Stimulated activated CD8-positive, alpha-beta memory T cell treated with anti-CD3 and anti-CD28 coated beads, Interleukin-7, amount 100 ng/mL, for 48 hours (primary cell): ENCODE measurements at places on chromosomes 4 and X.

DNA sequence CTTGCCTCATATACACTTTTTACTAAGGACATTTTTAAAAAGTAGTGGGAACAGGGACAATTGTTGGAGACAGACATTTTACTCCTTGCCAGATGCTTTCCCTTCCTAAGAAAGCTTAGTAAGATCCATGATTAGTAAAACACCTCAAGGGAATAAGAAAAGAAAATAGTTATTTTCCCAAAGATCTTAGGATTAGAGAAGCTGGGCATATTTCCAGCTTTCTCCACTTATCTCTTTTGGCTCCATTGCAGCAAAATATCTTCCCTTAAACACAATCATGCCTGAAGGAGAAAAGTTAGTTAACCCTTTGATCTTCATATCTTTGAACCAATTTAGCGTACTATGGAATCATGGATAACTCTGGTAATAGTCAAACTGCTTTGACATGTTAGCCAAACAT, 257.9 kb downstream of the PCDH18 start:
- DNase-seq, result no peak

GRCh38 chrX:136260776-136261175, 9.6 kb upstream of the MAP7D3 start:
- DNase-seq, result no peak

- no peak for DNase-seq
Observed at GRCh38 chr4:94507708-94508107, 56.0 kb downstream of the PDLIM5 start.

GRCh38 chr4:176479767-176480166, 160.0 kb downstream of the SPCS3 start:
- no peak for DNase-seq

GRCh38 chr4:143693856-143694255, 6.6 kb downstream of the FREM3 start:
- DNase-seq, result no peak

DNA sequence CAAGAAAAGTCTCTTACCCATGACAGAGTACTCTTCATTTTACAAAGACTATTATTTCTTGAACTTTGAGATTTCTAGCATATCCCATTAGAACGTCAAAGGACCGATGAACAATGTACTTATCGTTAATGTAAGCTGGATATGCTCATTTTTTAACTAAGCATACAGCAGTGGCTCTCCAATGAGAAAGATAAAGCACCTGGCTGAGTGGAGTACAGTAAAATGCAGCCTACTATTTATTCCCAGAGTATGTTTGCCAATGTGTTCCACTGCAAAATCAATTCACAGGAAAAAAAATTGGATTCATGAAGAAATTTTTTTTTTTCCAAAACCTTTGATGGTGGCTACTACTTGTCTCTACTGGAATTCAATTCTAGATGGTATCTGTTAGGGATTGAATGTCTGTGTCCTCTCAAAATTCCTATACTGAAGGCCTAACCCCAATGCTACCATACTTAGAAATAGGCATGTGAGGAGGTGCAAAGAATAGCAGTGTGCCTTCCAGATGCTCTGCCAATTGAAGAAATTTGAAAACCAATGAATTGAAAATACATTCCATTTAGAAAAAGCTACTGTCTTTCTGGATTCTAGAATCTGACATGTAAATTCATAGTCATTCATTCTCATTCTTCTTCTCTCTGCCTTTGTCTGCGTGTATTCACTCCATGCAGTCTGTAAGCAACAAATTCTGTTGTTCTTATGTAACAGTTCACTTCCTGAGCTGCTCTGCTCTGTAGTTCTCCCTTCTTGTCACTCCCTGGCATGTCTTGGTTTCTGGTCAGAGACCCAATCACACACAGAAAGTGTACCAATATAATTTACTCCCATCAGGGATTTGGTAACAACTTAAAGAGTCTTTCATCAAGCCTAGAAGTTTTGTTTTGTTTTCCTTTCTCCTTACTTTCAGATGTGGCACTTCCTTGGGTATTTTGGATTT, 61.4 kb downstream of the PAPSS1 start:
- no peak for DNase-seq

DNA sequence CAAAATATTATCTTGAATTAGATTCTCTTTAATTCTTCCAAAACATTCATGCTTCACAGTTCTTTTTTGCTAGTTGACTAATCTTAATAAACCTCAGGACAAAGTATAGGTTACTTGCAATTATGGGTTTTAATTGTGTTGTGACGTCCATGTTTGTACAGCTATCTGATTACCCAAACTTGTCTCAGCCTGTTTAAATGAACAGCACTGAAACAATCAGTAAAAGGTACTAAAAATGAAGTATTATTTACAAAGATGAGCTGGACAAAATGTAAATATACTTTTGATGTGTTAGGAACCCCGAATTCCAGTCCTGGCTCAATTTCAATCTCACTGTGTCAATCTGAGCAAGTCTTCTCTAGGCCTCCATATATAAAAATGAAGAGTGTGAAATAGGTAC, 57.4 kb upstream of the SLC6A14 start:
- DNase-seq, result no peak

DNA sequence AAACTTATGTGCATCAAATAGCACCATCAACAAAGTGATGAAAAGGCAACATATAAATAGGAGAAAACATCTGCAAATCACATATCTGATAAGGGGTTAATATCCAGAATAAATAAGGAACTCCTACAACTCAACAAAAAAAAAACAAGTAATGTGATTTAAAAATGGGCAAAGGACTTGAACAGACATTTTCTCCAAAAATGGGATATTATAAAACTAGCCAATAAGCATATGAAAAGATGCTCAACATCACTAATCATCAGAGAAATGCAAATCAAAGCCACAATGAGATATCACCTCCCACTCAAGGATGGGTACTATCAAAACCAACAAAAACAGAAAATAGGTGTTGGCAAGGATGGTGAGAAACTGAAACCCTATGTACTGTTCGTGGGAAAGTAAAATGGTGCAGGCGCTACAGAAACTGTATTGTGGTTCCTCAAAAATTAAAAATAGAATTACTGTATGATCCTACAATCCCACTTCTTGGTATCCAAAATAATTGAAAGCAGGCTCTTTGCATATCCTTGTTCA, 2.4 kb downstream of the DNAJB14 start:
- DNase-seq, result no peak
